GM20000 (cell line): ENCODE measurements at places on chromosomes 12 and 14.
A peak's percentile ranks its signal among the peaks of the same experiment; 100 is the strongest.

DNA sequence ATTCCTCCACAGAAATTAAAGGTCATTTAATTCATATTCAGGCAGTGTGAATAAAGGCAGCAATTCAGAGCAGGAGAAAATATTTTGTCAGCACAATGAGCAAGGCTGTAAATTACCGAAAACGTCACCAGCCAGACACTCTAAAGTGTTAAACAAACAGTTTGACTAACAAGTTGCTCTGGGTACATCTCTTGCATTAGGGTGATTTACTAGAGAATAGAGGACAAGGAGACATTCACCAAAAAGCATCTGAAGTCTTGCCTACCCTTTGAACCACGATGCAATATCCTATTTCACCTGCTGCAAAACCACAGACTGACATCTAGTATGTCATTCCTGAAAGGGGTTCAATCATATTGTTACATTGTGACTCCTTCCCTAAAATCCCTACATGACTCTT lies 27.1 kb upstream of the GPHB5 start:
- no peak for DNase-seq

GRCh38 chr12:110548678-110549077 lies 34.4 kb downstream of the PPTC7 start:
- no peak for DNase-seq

DNA sequence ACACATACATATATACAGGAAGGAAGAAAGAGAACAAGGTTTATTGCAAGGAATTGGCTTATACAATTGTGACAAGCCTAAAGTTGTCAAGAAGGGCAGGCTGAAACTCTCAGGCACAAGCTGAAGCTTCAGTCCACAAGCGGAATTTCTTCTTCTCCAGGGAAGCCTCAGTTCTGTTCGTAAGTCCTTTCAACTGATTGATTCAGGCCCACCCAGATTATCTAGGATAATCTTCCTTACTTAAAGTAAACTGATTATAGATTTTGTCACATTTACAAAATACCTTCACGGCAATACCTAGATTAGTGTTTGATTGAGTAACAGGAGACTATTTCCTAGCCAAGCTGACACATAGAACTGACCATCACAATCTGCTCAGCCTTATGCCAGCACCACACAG lies 81.5 kb upstream of the TMEM260 start:
- DNase-seq, result no peak

GRCh38 chr12:114508529-114509129 lies 102.7 kb upstream of the TBX5 start:
- peak; percentile 61 for DNase-seq

DNA sequence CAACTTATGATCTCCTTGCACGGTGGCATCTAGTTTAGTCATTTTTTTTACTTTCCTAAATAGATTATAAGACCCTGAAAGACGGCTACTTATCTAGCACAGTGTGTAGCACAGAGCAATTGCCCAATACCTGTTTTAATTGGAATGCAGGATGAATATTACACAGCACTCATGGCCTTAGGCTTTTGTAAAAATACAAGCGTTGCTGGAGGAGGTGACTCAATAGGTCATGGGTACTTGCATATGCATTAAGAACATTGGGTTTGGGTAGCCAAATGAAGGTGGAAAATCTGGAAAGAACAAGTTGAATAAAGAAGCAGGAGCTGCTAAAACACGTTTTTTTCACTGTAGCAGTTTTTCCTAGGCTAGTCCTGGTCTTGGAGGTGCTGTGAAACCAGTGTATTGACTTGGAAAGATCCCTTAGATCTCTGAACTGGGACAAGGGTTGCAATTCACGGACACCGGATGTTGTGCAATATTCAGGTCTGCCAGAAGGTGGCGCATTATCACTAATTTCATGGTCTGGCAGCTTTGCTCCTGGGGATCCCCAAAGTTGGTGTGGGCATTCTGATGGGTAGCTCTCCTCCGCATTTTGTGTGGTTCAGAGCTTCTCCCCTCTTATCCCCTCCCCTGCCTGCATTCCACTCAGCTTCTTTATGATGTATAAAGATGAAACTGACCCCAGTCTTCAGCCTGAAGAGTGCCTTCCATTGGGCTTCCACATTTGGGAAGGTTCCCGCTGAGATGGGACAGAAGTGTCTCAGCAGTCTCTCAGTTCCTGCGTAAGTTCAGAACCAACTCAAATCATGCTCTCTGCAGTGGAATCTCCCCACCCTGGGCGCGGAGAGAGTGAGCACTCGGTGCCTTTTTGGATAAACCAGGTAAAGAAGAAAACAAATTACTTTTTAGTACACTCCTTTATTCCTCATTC lies 278.3 kb downstream of the NRXN3 start:
- DNase-seq, result peak; percentile 69

DNA sequence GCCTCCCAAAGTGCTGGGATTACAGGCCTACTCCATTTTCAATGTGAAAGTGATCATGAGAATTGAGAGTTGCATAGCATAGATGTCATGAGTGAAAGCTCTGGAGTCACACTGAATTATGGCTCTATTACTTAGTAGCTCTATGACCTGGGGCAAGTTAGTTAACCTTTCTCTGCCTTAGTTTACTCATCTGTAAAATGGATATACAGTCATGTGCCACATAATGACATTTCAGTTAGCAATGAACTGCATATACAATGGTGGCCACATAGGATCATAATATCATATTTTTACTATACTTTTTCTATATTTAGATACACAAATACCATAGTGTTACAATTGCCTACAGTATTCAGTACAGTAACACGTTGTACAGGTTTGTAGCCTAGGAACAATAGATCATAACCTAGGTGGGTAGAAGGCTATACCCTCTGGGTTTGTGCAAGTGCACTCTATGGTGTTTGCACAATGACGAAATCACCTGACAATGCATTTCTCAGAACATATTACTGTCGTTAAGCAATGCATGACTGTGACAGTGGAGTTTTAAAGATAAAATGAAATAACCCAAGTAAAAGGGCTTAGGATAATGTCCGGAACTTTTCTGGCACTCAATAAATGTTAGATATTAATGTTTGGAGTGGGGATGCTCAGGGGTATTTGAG lies 53.1 kb downstream of the ZFYVE26 start:
- no peak for DNase-seq

GRCh38 chr12:78870539-78870938 lies 6.0 kb downstream of the SYT1 start:
- no peak for DNase-seq

DNA sequence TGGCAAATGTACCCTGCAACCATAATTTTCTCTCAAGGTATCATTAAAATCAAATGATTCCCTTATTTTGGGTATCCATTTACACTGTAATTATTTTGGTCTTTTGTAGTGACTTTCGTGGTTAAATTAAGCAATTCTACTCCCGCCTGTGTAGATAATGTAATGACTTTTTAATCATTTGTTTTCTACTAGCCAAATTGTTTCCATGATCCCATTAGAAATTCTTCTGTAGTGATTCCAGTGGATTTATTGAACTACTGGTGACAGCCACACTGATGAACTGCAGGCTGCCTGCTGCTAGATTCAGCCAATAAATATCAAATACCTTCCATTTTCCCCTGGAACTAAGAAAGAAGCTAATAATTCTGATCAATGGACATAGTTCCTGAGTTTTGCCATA lies 96.0 kb downstream of the WIF1 start:
- DNase-seq, result no peak

DNA sequence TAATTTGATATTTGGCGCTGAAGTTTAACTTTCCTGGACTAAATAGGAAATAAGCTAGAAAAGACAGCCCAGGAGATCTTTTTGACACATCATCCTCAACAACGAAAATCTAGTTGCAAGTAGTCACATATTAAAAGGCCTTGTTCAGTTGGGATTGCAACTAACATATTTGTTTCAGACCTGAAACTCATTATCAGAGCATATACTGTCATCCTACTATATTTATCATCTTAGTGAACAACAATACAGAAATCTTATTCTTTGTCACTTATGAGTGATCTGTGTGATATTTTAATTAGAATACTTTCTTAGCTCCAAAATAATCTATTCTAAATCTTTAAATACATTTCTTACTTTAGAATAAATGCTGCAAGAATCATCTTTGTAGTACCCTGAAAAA lies 72.1 kb downstream of the ELK3 start:
- no peak for DNase-seq

GRCh38 chr12:19222558-19222957 lies 93.0 kb downstream of the PLEKHA5 start:
- no peak for DNase-seq

GRCh38 chr12:62282057-62282774 lies 22.0 kb downstream of the USP15 start:
- no peak for DNase-seq

- DNase-seq, result no peak
These were observed 65.6 kb downstream of the FBXL14 start for GRCh38 chr12:1528791-1529190.

GRCh38 chr14:84797326-84797725 lies 732.6 kb upstream of the FLRT2 start:
- no peak for DNase-seq
